Femur (tissue), 1 donor: ENCODE measurements at places on chromosomes 7 and 10.
A peak's percentile ranks its signal among the peaks of the same experiment; 100 is the strongest.

DNA sequence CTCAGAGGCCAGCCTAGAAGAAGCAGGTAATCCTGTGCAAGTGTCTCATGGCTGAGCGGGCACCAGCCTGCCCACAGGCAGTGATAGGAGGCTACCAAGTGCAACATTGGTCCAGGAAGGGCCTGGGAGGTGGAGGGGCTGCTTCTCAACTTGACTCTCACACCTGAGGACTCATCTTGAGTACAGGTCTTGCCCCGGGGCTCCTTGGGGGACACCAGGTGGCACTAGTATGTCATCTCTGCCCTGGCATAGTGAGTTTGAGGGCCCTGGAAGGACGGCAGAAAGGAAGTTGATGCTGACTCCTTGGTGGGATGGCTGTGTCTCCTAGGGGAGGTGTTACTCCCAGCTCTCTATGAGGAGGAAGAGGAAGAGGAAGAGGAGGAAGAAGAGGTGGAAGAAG lies 2.3 kb downstream of the CCDC136 start:
- DNase-seq = no peak

- DNase-seq = no peak
Observed at GRCh38 chr10:107520348-107520747, 355.8 kb upstream of the SORCS1 start.

GRCh38 chr10:106226828-106227227 lies 937.7 kb downstream of the SORCS1 start:
- no peak for DNase-seq

DNA sequence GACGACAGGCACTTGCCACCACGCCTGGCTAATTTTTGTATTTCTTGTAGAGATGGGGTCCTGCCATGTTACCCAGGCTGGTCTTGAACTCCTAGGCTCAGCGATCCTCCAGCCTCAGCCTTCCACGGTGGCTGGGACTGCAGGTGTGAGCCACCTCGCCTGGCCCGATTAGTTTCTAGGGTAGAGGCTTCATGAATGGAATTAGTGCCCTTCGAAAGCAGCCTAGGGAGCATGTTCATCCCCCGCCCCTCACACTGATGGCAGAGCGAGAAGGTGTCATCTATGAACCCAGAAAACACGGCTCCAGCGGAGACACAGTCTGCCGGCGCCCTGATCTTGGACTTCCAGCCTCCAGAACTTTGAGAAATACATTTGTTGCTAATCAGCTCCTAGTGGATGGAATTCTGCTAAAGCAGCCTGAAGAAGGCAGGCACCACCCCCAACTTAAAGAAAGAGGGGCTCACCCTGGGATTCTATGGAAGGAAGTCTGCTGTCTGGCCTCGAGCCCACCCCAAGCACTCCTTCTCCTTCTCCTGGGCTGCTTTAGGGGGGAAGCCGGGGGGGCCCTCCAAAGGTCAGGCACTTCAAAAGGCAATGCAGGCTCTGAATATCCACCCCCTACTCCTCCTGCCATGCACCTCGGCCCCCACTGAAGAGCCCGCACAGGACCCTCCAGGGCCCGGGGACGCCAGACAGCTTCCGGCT lies 10.1 kb downstream of the PDGFA start:
- peak; percentile 12 for DNase-seq

- DNase-seq = peak; percentile 10
Observed at GRCh38 chr7:2029211-2029905, 203.4 kb downstream of the MAD1L1 start.

- no peak for DNase-seq
Observed at GRCh38 chr7:44971902-44972441, 6.8 kb downstream of the MYO1G start.

GRCh38 chr7:69403169-69403568 lies 195.1 kb upstream of the AUTS2 start:
- no peak for DNase-seq

DNA sequence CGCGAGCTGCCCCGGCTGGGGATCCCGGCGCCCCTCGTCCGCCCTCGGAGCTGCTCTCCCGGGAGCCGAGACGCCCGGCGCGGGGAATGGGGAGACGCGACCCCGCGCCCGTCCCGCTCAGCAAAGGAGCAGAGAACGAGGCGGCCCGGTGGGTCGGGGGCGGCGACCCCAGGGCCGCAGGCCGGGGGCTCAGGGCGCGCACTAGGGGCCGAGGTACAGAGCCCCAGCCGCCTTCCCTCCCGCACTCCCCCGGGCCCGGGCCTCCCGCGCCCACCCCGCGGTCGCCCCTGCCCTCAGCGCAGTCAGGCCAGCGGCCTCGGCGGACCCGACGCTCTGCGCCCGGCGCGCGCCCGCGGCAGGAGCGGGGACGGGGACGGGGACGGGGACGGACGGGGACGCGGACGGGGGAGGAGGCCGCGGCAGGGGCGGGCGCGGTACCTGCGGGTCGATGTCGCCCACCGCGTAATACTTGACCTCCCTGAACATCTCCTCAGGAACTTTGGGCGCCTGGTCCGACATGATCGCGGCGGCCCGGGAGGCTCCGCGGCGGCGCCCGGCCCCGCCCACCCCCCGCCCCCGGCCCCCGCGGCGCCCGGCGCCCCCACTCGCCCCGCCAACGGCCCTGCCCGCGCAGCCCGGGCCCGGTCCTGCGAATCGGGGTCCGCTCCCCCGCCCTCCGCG lies 373 bp downstream of the PAXIP1 start:
- DNase-seq = peak; percentile 62

GRCh38 chr7:75638594-75639070 lies 100.1 kb downstream of the HIP1 start:
- DNase-seq = peak; percentile 76

DNA sequence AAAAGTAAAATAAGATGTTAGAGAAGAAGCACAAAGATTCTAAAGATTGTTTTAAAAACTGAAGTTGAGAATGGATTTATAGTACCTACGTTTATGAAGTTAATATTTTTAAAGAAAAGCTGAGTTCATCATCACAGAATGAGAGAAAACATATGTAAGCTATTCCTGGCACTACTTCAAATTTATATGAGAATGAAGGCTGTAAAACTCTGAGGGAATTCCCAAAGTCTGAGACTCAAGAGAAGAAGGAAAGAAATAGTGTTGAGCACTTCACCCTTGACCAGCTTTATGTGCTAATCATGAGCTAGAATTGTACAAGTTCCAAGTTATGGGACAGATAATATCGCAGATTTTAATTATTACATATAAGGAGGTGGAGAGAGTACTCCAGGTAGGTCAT lies 323.7 kb upstream of the GNAI1 start:
- DNase-seq = no peak

DNA sequence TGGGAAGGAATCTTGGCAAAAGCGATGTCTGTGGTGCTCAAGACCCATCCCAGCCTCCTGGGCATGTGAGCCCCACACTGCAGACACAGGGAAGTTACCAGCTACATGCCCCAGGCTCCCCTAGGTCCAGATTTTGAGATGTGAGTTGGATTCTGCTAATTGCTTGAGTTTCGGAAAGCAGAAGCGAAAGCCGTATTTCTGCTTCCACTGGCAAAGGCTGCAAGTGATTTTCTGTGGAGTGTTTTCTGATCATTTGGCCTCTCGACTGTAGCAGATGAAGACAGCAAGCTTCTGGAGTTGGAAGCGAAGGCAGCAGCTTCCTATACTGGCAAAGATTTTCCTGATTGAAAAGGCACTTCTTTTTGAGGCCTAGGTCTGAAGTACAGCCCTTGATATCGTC lies 29.6 kb downstream of the ANKRD16 start:
- DNase-seq = no peak

- no peak for DNase-seq
Observed at GRCh38 chr7:128219636-128220035, 21.4 kb upstream of the LEP start.

- DNase-seq = no peak
Observed at GRCh38 chr10:89151857-89152256, 55.3 kb downstream of the CH25H start.

DNA sequence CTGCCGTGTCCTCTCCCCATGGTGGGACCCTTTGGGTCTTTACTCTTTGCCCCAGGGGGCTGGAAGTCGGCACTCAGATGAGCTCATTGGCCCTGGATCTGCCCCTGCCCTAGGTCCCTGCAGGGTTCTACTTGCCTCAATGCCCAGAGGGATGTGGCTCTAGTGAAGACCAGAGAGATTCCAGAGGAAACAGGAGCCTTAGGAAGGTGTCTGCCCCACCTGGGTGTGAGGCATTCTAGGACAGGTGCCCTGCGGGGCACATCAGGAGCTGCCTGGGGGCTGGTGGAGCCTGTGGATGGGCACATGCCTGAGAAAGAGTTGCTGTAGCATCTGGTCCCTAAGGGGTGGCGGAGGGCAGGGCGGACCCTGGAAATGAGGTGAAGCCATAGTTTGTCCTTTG lies 128.6 kb downstream of the ADCY1 start:
- DNase-seq = peak; percentile 1

DNA sequence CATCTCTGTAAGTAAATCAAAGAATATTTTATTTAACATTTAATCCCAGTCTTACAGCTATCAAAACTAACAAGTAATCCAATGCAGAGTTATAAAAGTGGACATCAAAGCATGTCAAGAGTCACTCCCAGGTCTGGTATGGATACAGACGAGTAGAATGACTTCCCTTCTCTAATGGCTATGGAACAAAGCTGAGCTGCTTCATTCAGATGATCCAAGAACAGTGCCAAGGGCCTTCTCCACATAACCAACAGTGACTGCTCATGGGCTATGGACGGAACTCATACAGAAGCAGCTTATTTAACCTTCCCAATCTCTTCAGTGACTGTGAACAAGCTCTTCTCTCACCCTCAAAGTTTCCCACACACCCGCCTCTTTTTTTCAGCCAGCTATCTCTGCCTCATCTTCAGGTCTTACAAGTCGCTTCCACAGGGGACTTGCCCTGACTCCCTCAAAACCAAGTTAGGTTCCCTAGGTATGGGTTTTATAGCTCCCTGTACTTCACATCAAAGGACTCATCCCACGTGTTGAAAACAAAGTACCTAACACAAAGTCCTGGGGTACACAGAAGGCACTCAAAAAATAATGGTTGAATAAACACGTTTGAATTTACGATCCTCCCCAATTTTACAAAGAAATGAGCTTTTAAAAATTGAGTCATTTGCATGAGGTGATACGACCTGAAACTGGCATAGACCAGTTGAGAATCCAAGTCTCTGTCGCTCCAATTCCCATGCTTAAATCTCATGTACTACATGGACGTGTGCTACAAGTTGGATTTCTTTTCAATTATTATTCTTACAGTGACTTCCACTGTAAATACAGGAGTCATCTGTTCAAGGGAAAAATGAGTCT lies 3.1 kb downstream of the USP6NL start:
- no peak for DNase-seq

- no peak for DNase-seq
Observed at GRCh38 chr10:113381416-113381815, 171.4 kb upstream of the HABP2 start.

GRCh38 chr7:54992871-54993475 lies 25.8 kb upstream of the EGFR start:
- DNase-seq = no peak

- peak; percentile 67 for DNase-seq
Observed at GRCh38 chr7:29189743-29190201, 4.8 kb upstream of the CHN2 start.

DNA sequence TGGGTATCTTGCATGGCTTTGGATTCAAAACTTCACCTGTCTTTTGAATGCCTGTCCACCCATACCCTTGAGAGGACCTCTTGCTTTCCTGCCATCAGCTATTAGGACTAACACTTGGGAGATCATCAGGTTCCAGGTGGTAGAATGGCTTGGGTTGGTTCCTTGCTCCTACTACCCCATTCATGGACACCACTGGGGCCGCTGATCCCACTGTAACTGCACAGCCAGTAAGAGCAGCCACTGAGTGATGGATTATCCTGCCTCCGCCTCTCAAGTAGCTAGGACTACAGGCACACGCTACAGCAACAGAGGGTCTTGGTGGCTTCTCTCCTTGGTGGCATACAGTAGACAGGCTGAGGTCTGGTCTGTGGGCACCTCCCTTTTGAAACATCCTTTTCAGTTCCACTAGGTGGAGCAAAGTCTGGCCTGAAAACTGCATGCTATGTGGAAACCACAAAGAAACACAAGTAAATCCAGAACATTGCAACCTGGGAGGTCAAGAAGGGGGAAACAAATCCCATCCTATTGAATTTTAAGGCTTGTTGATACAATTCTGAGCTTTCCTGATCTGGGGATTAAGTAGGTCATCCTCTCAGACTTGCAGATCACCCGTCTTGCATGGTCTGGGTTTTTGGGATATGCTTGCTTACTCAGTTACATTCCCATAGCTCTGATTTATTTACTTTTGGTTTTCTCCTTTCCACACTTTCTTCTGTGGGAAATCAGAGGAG lies 9.4 kb downstream of the WBP1L start:
- DNase-seq = peak; percentile 63

- DNase-seq = peak; percentile 22
Observed at GRCh38 chr10:103498936-103499638, 5.6 kb downstream of the NEURL1 start.

- no peak for DNase-seq
Observed at GRCh38 chr7:67856046-67856445, 859.4 kb downstream of the TYW1 start.

GRCh38 chr10:67306588-67307205 lies 380.9 kb downstream of the LRRTM3 start:
- no peak for DNase-seq

- DNase-seq = no peak
Observed at GRCh38 chr7:148787571-148788295, 89.0 kb downstream of the CUL1 start.

DNA sequence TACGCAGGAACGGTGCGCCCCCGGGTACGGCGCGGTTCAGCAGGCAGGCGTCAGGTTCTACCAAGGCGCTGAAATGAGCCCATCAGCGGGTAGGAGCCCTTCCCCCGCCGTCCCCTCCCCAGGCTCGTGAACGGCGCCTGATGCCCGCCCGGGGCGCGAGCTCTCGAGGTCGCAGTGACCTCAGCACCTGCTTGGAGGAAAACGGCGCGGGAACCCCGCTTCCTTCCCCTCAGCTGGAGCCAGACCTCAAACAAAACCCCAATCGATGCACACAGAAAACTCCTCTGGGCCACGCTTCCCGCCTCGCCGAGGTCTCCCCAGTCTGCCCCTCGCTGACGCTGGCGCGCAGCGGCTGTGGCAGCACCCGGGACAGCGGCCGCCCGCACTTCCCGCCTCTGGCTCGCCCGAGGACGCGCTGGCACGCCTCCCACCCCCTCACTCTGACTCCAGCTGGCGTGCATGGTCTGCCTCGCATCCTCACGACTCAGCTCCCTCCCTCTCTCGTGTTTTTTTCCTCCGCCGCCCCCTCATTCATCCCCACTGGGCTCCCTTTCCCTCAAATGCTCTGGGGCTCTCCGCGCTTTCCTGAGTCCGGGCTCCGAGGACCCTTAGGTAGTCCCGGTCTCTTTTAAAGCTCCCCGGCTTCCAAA lies 514 bp upstream of the GAD2 start:
- DNase-seq = peak; percentile 73

- no peak for DNase-seq
Observed at GRCh38 chr10:104938031-104938430, 296.9 kb downstream of the SORCS3 start.

DNA sequence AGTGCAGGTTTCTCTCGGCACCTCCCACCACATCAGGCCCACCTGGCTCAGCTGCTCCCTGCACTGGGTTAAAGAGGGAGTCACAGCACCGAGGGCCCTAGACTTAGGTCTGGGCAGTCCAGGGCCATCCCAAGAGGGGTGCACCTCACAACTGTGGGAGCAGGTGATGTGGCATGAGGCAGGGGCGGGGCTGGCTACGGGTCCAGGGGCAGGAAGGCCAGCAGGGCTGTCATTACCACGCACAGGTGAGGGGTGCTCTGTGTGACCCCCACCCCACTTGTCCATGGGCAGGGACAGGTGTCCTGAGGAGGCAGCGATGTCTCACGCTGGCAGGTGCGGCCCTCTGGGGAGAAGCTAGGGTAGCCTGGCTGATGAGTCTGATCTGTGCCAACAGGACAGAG lies 40.5 kb upstream of the DPYSL4 start:
- no peak for DNase-seq
